Suppressor macrophage treated with lipopolysaccharide for 4 hours (primary cell): ENCODE measurements at places on chromosomes 1 and 21.
A peak's percentile ranks its signal among the peaks of the same experiment; 100 is the strongest.

GRCh38 chr1:64309431-64309831 is 106.0 kb downstream of the UBE2U start:
- no peak for DNase-seq

DNA sequence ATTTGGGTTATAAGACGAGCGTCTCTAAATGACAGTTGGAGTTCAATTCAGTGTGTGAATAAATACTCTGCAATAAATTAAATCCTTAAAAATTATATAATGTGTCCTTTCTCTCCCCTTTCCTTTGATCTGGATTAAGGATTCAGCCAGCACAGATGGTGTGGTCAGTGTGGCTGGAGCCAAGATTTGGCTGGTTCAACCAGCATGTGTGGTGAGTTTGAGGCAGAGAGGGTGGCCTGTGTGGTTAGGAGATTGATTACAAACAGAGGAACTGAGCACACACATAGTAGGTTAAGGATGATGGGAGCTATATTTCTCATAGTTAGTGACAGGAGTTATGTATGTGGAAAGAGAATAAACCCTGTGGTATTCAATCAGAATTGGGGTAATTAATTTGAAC is 14.2 kb upstream of the AMIGO1 start:
- no peak for DNase-seq

DNA sequence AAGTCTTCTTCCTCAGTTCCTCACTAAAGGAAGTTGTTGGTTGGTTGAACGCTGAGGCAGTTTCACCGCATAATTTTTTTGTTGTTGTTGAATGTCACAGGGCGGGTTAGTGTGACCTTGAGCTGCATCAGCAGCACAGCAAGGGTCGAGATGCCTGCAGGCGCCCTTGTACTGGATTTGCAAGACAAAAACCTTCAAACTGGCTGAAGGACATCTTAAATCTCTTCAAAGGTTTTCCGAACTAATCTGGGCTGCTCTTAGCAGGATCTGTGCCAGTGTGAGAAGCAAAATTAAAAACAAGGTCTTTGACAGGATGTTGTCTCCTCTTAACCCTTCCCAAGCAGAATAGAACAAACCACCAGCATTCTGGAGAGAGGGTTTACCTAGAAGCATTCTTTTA is 59.4 kb downstream of the NRIP1 start:
- DNase-seq = no peak

DNA sequence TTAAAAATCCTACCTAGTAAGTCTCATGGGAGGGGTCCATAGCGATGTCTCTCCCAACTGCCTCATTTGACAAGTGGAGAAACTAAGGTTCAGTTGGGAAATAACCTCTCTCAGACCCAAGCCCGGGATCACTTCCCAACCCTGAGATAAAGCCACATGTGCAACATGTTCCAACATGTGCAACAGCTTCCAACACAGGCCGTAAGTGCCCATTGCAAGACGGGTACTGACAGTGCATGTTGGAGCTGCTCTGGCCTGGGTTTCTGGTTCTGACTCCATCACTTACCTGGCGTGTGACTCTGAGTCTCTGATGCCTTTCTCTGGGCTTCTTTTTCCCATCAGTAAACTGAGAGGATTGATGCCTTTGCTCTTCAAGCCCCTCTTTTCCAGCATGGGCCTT is 38.0 kb upstream of the FOXO6 start:
- no peak for DNase-seq

DNA sequence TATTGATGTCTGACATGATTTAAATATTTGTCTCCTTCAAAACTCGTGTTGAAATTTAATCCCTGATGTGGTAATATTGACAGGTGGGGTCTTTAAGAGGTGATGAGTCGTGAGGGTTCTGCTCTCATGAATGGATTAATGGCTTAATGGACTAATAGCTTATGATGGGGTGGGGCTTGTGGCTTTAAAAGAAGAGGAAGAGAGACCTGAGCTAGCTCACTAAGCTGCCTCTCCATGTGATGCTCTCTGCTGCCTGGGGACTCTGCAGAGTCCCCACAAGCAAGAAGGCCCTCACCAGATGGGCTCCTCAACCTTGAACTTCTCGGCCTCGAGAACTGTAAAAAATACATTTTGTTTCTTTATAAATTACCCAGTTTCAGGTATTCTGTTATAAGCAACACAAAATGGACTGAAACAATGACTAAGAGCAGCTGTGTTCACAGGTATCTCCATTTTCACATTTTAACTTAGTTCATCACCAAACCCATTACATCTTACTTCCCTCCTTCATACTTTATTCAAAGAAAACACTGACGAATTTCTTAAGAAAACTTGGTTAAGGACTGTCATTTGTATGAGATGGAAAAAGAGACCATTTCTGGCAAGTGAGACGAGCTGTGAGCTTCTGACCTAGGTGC is 12.1 kb upstream of the AIM2 start:
- DNase-seq = peak; percentile 24

- DNase-seq = no peak
Observed at GRCh38 chr1:62012095-62012494, 182.6 kb upstream of the L1TD1 start.

DNA sequence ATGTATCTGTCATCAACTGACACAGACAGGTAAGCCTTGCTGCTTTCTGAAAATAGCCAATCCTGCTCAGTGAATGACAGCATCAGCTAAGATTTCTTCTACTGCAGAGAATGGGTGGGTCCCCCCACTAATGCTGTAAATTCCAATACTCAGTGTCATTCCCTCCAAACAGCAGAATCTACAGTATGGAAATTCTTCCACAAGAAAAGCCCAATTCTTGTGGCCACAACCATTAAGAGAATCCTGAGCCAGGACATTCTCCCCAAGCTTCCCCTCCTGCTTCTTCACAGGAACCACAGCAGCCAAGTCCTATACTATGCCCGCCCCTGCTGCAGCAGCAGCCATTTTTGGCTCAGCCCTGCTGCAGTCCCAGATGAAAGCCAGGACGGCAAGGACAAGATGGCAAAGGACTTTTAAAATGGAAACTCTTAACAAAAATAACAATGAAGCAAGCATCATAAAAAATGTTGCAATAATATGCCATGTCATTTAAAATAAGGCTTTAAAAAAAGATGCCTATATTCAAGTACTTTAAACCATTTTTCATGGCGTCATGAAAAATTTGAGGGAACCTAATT is 26.8 kb downstream of the EIF4G3 start:
- peak; percentile 33 for DNase-seq

GRCh38 chr1:11592752-11593151 is 61.5 kb downstream of the FBXO2 start:
- no peak for DNase-seq

GRCh38 chr1:43835082-43836021 is 98.2 kb upstream of the ARTN start:
- peak; percentile 53 for DNase-seq

DNA sequence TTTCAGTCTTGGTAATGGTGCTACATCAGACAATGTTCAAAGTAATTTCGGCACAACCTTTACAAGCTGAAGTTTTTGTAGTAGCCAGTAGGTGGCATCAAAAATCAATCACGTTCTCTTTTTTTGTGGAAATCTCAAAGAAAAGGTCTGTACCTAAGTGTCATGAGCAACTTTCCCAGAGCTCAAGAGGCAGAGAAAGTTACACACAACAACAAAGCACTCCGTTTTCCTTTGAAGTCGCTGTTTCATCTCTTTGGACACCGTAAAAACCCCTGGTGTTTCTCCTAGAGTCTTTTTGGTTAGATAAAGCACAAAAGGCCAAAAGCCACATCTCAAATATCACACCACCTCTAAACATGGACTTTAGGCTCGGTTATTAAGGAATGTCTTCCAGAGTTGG is 131.6 kb downstream of the LHX8 start:
- peak; percentile 35 for DNase-seq

GRCh38 chr1:59699227-59699847 is 115.4 kb upstream of the HOOK1 start:
- DNase-seq = peak; percentile 71
